ENCODE measurements at places on chromosomes 6 and 20.

- peak; percentile 70 for DNase-seq
These were observed 204.5 kb downstream of the SYNDIG1 start for GRCh38 chr20:24673678-24674570.

GRCh38 chr20:63973636-63974401, 4.1 kb upstream of the ZNF512B start:
- peak; percentile 73 for DNase-seq

DNA sequence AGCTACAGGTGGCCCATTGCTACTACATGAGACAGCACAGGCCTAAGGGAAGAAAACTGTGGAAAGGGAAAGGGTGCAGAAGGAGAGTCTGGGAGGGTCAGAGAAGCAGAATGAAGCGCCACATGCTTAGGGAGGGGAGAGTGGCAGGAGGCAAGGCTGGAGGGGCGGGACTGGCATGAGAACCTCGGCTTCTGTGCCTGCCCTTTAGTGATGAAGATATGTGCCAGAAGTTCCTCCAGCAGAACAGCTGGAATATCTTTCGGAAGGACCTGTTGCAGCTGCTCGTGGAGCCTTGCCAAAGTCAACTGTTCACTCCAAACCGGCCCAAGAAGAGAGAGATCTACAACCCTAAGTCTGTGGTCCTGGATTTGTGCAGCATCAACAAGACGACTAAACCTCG, 61.8 kb downstream of the CNBD2 start:
- DNase-seq: no peak

DNA sequence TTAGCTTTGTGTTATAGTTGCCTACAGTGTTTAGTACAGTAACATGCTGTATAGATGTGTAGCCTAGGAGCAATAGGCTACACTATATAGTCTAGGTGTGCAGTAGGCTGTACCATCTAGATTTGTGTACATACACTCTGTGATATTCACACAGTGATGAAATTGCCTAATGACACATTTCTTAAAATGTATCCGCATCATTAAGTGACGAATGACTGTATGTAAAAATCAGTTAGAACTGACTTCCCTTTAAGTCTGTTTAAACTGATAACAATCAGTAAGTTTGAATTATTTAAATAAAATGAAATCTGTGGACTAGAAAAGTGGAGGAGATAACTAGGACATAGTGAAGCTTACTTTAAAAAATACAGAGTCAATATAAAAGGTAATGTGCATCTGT, 176.1 kb downstream of the CDKAL1 start:
- DNase-seq: no peak

DNA sequence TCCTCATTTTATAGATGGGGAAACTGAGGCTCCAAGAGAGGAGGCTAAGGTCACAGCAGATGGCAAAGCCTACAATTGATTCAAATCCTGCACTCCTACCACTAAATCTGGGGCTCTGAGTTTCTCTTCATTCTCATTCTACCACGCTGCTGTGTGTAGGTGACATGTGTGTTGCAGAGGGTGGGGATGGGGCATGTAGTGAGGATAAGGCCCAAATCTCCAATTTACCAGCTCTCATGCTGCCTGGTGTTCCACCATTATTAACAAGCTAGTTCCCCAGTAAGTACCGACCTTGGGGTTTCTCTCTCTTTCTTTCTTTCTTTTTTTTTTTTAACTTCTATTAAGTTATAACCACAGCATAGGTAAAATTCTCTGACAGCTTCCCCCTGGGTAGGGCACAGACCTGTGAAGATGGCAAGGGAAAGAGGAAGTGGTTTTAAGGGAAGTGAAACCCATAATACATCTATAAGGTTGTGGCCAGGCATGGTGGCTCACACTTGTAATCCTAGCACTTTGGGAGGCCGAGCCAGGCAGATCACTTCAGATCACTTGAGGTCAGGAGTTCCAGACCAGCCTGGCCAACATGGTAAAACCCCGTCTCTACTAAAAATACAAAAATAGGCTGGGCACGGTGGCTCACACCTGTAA, 13.0 kb upstream of the MATN4 start:
- no peak for DNase-seq

DNA sequence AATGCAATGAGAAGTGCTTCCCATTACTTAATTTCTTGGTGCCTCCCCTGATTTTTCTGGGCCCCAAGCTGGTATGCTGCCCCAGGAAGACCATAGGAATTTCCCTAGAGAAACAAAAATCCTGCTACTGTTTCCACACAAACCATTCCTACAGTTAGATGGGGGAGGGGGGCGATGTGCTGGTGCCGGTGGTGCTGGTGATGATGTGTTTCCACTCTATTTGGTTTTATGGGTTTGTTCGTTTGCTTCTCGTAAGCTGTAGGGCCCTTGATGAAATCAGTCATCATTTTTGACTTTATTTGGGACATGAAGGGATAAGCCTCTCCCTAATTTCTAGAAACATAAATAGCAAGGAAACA, 105.1 kb downstream of the MKKS start:
- no peak for DNase-seq

Data from fibroblast of skin of right biceps (primary cell).